ENCODE measurements at places on chromosomes 7 and 10. TPM values are rescaled to one million over a fixed set of nuclear protein-coding genes. Genes with fewer than 3 reads are reported as not detected.
A peak's percentile ranks its signal among the peaks of the same experiment; 100 is the strongest.

Gene TFEC
- 1.2 TPM for total RNA-seq

DNA sequence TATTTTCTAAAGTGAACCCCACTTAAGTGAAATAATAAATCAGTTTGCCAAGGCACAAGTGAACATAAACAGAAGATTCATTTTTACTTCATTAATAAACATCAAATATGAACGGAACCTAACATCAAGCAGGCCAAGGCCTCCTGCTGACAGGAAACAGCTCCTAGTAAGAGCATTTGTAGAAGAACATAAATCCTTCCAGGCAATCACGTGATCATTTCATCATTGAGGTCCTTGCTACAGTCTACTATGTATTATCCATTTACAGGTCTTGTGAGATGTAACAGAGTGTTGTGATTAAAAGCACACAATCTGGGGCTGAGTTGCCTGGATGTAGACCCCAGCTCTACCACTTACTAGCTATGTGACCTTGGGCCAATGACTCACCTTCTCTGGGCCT, 70.6 kb downstream of the CALD1 start:
- DNase-seq: no peak

DNA sequence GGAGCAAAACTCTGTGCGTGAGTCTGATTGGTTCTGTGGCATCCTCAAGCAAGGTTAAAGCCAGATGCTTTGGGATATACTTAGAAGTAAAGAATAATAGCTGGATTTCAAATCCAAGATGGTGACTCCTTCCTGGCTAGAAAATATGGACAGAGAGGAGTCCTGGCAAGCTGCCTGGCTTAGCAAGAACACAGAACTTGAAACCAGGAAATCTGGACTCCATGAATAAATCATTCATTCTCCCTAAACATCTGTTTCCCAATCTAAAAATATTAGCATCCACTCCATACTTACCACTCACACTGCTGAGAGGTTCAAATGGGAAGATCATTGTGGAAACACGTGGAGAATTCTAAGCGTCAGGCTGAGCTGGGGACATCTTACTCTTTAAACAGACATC, 1074.1 kb upstream of the AUTS2 start:
- DNase-seq: peak; percentile 29

GRCh38 chr10:130012129-130012528, 48.1 kb upstream of the EBF3 start:
- no peak for DNase-seq

- DNase-seq: peak; percentile 77
Observed at GRCh38 chr7:128427289-128427891, 17.6 kb upstream of the IMPDH1 start.

- no peak for DNase-seq
Observed at GRCh38 chr10:1036341-1036791, 10.7 kb upstream of the IDI2 start.

GRCh38 chr7:1566687-1567048, 3.2 kb downstream of the PSMG3 start:
- no peak for DNase-seq

All from muscle of leg (tissue), 16 donors.